ENCODE measurements at places on chromosomes 7 and 10.
A peak's percentile ranks its signal among the peaks of the same experiment; 100 is the strongest.

- no peak for DNase-seq
Observed at GRCh38 chr7:85220651-85221050, 33.8 kb upstream of the SEMA3D start.

DNA sequence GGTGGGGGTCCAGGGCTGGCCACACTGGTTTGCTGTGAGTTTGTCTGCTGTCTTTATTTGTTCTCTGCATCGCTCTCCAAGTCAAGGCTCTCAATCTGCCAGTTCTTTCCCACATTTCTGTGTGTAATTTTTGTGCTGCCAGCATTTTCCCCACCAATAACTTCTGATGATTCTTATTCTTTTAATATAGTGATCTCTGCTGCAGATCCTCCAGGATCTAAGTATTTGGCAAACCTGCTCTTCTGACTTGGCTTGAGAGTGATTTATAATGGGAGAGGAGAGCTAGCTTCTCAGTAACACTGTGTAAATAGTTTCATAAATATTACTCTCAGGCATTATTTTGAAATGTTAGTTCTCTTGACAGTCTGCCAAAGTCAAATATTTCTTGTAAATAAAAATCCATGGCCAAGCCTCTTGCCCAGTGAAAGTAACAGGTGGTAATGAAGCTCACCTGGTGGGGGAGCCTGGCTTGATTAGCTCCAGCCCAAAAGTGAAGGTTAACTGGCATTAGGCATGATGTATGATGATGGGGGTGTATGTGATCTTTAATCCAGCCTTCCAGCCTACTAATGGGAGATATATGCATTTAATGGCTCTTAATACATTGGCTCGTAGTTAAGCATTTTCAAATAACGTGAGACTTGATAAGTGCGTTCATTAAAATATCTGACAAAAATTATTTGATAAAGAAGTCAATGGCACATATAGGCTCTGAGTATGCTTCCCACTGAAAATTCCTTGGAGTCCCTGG lies 1055.9 kb downstream of the KCNMA1 start:
- peak; percentile 59 for DNase-seq

DNA sequence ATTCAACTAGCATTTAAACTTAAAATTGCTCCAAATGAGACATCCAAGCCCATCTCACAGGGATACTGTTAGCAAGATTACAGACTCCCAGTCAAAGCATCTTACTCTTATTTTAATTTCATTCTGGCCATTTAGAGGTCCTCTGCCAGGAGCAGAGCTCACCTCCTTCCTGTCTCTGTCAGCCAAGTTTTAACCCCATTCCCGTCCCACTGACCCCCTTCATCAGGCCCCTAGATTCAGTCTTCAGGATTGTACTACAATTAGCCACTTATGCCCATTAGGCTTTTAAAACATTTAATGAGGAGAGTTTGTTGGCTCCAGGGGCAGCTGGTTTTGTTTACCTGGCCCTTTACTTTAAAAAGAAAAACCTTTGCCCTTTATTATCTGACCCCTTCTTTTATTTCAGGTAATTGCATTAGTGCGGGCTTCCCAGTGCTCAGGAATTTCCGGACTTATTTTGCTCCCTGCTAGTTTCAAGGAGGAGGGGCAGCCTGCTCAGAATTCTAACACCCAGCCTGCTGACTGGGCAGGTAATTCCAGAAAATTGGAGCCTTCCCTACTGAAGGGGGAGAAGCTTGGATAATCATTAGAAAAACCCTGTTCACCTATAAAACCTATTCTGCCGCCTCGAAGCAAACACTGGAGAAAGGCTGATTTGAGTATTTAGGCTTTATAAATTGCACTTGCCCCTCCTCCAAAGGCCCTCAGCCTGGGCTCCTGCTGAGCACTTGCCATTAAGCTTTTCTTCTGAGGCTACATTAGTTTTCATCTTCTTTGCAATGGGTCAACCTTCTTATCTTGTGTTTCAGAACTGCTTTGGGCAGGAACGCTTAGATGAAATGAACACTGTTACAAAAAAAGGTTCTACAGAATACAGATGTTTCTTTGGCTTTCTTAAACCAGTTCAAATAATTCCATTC lies 200.5 kb upstream of the HPS1 start:
- DNase-seq, result no peak

DNA sequence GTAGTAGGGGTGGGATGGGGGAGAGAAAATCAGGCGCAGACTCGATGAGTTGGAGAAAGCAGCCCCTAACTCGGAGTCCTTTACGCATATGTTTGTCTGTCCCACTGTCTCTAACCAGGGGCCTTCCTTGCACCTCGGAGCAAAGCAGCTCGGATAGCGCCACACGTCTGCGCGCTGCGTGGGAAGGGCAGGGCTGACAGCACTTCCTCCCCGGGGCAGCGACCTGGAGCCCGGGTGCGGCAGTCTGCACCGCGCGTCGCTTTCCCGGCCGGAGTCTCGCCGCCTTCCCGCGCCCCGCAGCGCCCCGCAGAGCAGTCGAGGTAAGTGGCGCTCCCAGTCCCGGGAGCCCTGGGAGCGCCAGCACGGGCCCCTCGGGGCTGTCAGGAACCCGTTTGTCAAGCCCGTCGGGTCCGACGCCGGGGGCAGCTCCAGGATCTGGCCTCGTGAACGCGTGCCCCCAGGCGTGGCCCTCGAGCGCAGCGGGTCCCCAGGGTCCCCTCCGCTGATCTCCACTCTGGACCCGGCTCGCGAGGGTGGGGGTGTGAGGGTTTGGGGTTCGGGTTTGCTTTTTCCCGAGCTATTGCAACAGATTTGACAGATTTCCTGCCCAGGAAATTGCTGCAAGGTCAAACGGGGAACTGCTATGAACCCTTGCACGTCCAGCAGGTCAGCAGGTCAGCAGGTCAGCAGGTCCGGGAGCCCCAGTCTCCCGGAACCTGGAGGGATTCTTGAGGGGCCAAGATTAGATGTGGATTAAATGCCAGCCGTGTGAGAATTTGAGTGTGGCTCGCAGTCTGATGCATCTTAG lies 597 bp downstream of the APBB1IP start:
- no peak for DNase-seq

DNA sequence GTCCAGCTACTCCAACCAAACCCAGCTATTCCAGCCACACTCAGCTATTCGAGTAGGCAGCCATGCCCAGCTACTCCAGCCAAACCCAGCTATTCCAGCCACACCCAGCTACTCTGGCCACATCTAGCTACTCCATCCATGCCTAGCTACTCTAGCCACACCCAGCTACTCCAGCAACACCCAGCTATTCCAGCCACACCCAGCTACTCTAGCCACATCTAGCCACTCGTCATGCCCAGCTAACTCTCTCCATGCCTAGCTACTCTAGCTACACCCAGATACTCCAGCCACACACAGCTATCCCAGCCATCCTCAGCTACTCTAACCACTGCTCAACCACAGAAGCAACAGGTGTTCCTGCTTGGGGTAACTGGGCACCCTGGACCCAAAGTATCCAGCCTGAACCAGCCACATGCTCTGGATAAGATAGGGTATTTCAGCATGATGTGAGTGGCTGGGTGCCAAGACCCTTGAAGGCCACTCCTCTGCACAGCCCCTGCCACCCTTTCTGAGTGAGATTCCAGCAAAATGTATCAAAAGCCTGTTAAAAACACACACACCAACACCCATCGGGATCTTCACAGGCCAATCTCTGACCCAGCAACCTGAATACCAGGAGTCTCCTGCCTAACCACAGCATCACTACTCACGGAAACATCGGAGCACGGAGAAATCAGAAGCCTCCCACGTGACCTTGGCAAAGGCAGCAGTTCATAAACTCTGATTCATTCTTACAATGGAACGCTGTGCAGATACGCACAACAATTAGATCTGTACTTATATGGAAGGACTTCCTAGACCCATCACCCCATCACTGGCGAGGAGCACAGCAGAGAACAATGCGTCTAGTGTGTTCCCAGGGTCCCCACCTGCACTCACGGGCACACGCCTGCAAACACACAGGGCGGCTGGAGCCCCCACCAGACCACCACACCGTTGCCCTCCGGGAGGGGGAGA lies 51.8 kb upstream of the DNAAF5 start:
- DNase-seq, result no peak

DNA sequence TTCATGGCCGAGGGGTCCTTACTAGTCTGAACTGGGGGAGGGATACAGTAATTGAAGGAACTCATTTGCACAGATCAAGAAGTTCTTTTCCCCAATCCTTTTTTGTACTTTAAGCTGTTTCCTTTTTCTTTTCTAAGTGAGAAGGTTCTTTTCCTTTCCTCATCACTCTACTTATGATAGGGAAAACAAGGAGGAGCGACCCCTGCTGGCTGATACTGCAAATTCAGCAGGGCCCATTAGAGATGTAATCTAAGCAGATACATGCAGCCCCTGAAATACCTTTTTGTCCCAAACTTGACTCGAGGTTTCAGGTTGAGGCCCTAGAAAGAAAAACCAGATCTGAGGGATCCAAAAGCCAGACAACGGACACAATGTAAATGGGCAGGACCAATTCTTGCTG lies 305.5 kb downstream of the DNAJB9 start:
- DNase-seq, result no peak

GRCh38 chr10:123548770-123549169 lies 117.4 kb upstream of the GPR26 start:
- no peak for DNase-seq

GRCh38 chr7:23475576-23475839 lies 5.2 kb upstream of the IGF2BP3 start:
- no peak for DNase-seq

Data from left lung (tissue), 14 donors.